Naive thymus-derived CD8-positive, alpha-beta T cell (primary cell): ENCODE measurements at places on chromosomes 7 and 10. TPM values are rescaled to one million over a fixed set of nuclear protein-coding genes. Genes with fewer than 3 reads are reported as not detected.

TRIM56 gene
- total RNA-seq: 67.7 TPM

DNA sequence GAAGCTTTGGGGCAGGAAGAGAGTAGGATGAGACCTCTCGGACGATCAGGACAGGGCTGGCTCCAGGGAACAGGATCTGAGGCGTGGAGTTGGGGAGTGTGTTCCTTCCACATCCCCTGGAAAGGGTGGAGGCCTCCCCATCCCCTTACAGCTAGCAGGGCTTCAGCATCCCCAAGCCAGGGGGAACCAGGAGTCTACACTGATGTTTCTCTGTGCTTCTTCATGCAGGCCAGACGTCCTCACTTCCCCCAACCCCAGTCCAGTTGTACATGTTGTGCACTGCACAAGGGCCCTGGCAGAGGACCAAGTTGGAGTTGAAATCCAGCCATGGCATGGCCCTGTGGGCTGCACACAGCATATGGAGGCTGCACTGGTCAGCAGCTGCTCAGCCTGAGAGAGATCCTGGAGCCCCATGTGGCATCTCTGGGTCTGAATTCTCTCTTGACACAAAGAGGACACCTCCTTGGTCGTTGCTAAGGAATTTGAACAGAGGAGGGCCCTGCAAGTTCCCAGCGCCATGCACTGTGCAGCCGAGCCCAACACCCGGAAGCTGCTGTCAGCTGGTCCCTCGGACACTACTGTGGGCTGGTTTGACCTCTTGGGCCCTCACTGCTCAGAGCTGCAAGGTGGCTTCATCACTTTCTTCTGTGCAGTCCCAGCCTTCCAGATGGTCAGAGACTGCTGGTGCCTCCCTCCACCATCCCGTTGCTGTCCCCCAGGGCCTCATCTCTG lies 181.1 kb downstream of the DNAJB6 start:
- no peaks in the 10 kb centered on the region for H3K27me3 ChIP-seq
- no peak for DNase-seq
- H3K27ac ChIP-seq: no peak overlapping the region
- H3K36me3 ChIP-seq: no peaks in the 10 kb centered on the region

HHEX gene
- total RNA-seq: 3.2 TPM

DNA sequence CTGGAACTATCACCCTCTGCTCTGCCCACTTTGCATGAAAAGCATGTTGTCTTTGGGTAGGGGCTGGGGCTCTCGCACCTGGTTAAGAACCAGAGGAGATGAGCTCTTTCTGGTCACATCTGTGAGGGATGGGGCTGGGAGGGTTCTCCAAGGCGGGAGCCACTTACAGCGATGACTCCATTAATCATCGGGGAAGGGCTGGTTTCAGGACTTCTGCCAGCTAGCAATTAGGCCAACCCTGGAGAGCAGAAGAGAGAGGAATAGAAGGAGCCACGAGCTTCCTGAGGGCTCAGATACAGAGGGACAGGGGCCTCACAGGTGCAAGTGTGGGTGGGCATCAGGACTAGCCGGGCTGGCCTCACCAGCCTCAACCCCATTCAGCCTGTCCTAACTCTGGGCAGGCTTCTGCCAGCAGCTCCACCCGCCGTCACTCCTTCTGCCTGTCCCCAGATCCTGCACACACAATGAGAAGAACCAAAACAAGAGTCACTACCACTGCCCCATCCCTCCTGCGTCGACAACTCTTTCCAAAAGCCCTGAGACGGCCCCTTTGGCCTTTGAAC lies 8.4 kb downstream of the AQP1 start:
- no peaks in the 10 kb centered on the region for H3K36me3 ChIP-seq
- no peak overlapping the region for H3K27ac ChIP-seq
- H3K4me1 ChIP-seq: no peaks in the 10 kb centered on the region
- no peak for DNase-seq
- H3K4me3 ChIP-seq: no peak overlapping the region

ANKRD22 gene
- 0.44 TPM for total RNA-seq

GRCh38 chr10:71431239-71432100 lies 34.8 kb downstream of the CDH23 start:
- peaks cover 3% of the 10 kb centered on the region for H3K4me1 ChIP-seq
- no peaks in the 10 kb centered on the region for H3K36me3 ChIP-seq
- H3K27ac ChIP-seq: no peak overlapping the region
- no peak overlapping the region for H3K4me3 ChIP-seq
- no peak for DNase-seq

- H3K4me3 ChIP-seq: no peak overlapping the region
- DNase-seq: no peak
- H3K4me1 ChIP-seq: no peaks in the 10 kb centered on the region
- H3K36me3 ChIP-seq: no peaks in the 10 kb centered on the region
Measured at GRCh38 chr10:52409195-52409594, 95.1 kb downstream of the DKK1 start.

DNA sequence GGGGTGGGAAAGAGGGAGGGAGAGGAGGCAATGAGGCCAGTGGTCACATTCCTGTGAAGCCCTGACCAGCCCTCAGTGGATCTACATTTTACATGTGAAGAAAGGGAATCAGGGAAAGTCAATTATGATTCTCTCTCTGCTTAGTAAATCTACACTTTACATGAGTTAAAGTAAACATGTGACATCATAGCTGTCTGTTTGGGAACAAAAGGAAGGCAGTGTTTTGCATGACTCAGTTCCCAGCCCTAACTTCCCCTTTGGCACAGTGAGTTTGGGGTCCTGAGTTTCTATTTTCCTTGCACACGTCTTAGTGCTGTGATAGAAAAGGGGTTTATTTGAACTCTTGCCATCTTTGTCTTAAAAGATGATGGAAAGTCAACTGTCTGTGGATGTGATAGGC lies 615.1 kb downstream of the SDK1 start:
- no peak overlapping the region for H3K4me3 ChIP-seq
- DNase-seq: no peak
- H3K27me3 ChIP-seq: peaks cover 4% of the 10 kb centered on the region
- no peaks in the 10 kb centered on the region for H3K36me3 ChIP-seq

GRCh38 chr7:108328174-108328651 lies 128.0 kb downstream of the NRCAM start:
- H3K4me1 ChIP-seq: peaks cover 28% of the 10 kb centered on the region
- H3K36me3 ChIP-seq: peaks cover 5% of the 10 kb centered on the region
- no peak for DNase-seq
- H3K4me3 ChIP-seq: peak overlapping the region; percentile 25

GRCh38 chr7:873367-874002 lies 2.9 kb upstream of the GET4 start:
- DNase-seq: peak; percentile 45
- peaks cover 10% of the 10 kb centered on the region for H3K36me3 ChIP-seq
- no peaks in the 10 kb centered on the region for H3K27me3 ChIP-seq
- H3K4me3 ChIP-seq: peak overlapping the region; percentile 7
- H3K27ac ChIP-seq: peak overlapping the region; percentile 70

DNA sequence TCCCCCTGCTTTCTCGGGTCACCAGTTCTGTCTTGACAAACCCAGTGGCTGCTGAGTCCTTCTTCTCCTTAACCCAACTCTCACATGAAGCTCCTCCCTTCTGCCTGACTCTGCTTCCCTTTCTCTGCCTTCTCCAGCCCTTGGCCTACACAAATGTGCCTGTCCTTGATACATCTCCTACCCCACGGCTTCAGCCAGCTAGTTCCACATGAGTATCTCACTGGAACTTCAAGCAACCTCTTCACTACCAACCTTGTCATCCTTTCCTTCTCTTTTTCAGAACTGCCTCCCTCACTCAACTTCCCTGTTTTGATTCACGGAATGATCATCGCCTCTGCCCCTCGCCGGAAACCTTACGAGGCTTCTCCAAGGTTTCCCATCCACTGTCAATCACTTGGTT lies 55.9 kb downstream of the PDIA4 start:
- no peak overlapping the region for H3K27ac ChIP-seq
- peaks cover 2% of the 10 kb centered on the region for H3K4me1 ChIP-seq
- H3K36me3 ChIP-seq: no peaks in the 10 kb centered on the region
- no peak for DNase-seq

DNA sequence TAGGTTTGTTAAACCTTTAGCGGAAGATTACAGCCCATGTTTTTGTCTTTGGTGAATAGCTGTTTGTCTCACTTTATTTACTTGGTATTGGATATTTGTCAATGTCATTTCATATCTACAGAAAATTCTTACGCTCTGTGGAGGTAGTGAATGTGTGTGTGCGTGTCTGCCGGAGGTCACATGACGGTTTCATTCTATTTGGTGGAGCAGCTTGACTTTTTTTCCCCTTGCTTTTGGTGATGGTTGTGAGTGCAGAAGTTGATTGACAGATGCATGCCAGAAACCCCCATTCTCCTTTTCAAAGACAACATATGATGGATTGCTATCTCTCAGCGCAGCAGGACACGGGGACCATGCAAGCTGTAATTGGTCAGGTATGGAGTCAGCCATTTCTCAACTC lies at the start of gene POU6F2:
Gene POU6F2, plus strand, starts transcription at position 225 of the 400 bp plus-strand sequence. Its CDS starts 45 bp downstream, at position 270.
- no peaks in the 10 kb centered on the region for H3K36me3 ChIP-seq
- no peak within 1 kb of the TSS for H3K4me3 ChIP-seq
- H3K4me1 ChIP-seq: no peaks in the 10 kb centered on the region

OR2A7 gene
- 5.9 TPM for total RNA-seq

DNA sequence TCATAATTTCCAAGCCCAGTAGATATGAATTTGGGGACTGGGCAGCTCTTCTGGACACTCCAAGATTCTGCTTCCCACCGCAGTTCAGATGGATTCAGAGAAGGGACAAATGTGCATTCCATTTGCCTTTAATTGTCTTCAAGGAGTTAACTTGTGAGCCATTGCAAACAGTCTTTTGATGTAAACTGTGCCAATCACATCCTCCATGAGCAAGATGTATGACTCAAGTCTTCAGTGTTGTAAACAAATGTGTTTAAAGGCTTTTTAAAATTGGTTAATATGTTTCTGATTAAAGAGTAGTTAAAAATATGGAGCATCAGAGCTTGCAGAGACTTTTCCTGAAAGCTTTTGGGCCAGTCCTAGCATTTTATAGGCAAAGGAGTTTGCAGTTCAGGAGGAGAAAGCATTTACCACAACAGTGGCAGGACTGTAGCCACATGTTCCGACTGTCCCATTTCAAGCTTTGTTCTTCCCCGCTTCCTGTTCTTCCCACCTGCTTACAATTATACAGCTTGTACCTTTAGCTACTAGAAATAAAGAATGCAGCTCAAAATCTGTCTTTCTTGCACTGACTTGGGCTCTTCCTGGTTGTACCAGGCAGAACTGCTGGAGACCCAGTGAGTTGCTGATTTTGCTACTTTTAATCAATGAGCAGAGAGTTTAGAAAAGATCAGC lies 6.2 kb downstream of the SLC18A2 start:
- DNase-seq: no peak
- H3K4me3 ChIP-seq: peak overlapping the region; percentile 75
- H3K27me3 ChIP-seq: peaks cover 46% of the 10 kb centered on the region
- H3K27ac ChIP-seq: peak overlapping the region; percentile 92

NET1 gene
- 26.9 TPM for total RNA-seq

DNA sequence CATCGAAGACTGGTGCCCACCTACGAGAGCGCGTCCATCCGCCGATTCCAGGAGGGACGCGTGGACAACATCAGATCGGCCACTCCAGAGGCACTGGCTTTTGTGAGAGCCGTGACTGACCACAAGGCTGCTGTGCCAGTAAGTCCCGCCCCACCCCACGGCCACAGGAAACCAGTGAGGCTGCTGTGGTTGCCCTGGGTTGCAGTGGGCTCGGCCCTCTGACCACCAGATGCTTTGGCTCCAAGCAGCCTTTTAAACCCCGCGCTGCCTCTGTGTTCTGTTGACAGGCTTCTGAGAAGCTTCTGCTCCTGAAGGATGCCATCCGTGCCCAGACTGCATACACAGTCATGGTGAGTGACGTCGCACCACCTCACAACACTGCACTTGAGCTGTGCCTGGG lies 24.4 kb upstream of the C10orf53 start:
- peaks cover 13% of the 10 kb centered on the region for H3K36me3 ChIP-seq
- no peak overlapping the region for H3K27ac ChIP-seq
- peaks cover 39% of the 10 kb centered on the region for H3K27me3 ChIP-seq

INMT gene
- total RNA-seq: 0.77 TPM

DNA sequence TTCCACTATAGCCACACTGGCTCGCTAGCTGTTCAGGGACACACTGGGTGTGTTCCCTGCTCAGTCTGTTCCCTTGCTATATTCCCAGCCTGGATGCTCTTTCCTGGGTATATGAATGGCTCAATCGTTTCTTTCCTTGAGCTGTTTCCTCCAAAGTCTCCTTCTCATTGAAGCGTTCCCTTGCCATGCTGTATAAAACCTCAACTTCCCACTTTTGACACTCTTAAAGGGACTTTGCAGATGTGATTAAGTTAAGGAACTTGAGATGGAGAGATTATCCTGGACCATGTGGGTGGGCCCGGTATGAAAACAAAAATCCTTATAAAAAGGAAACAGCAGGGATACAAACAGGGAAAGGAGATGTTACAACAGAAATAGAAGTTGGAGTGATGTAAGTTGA lies 973.1 kb downstream of the LRMDA start:
- H3K4me3 ChIP-seq: no peak overlapping the region
- no peaks in the 10 kb centered on the region for H3K36me3 ChIP-seq
- H3K27ac ChIP-seq: no peak overlapping the region
- no peaks in the 10 kb centered on the region for H3K4me1 ChIP-seq
- no peak for DNase-seq

- no peak overlapping the region for H3K27ac ChIP-seq
- no peak for DNase-seq
- no peak overlapping the region for H3K4me3 ChIP-seq
- peaks cover 8% of the 10 kb centered on the region for H3K27me3 ChIP-seq
- no peaks in the 10 kb centered on the region for H3K36me3 ChIP-seq
Measured at GRCh38 chr7:25054819-25055519, 70.1 kb downstream of the CYCS start.

- no peaks in the 10 kb centered on the region for H3K4me1 ChIP-seq
- H3K27me3 ChIP-seq: peaks cover 16% of the 10 kb centered on the region
- no peak overlapping the region for H3K27ac ChIP-seq
- no peaks in the 10 kb centered on the region for H3K36me3 ChIP-seq
Measured at GRCh38 chr7:15686957-15687545, 568 bp upstream of the MEOX2 start.

GRID1 gene
- not detected for total RNA-seq

ITGB8 gene
- not detected for total RNA-seq

MMP21 gene
- 0.18 TPM for total RNA-seq

VPS26A gene
- total RNA-seq: 30.7 TPM

GRCh38 chr7:66758950-66759628 lies 18.6 kb downstream of the RABGEF1 start:
- H3K27me3 ChIP-seq: no peaks in the 10 kb centered on the region
- H3K4me1 ChIP-seq: peaks cover 64% of the 10 kb centered on the region

ZNF282 gene
- total RNA-seq: 19.1 TPM

RARRES2 gene
- 0.29 TPM for total RNA-seq

DNA sequence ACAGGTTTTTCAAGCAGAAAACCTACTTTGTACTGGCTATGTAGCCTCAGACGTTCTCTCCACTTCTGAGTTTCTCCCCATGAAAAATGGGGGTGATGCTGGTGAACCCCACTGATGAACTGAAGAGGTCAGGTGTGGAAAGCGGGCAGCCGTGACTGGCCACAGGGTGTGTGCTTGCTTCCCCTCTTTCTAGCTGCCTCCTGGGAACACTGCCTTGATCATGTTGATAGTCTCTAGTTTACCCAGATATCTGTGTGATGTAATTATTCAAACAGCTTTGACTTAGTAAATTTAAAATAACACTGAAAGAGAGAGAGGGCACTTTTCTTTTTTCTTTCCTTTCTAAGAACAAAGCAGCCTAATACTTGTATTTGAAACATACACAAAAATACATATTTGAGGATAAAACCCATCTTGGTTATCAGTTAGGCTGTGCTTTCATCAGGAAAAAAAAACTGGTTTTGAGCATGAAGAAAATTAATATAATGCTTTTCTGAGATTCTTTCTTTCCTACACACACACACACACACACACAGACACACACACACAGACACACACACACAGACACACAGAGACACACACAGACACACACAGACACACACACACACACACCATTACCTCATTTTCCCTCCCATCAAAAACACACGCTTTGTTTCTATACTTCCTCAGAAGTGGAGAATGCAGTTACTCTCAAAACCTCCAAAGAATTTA lies 76.7 kb downstream of the MACC1 start:
- no peaks in the 10 kb centered on the region for H3K36me3 ChIP-seq
- no peaks in the 10 kb centered on the region for H3K27me3 ChIP-seq
- no peak overlapping the region for H3K4me3 ChIP-seq
- no peak overlapping the region for H3K27ac ChIP-seq
- no peak for DNase-seq
